ENCODE measurements at places on chromosomes 7 and 10. TPM values are rescaled to one million over a fixed set of nuclear protein-coding genes. Genes with fewer than 3 reads are reported as not detected.

Gene CEP55
- total RNA-seq = under 0.01 TPM

GRCh38 chr7:114196517-114196916 is 218.1 kb upstream of the FOXP2 start:
- DNase-seq = no peak

- DNase-seq = no peak
Measured at GRCh38 chr7:31885171-31885570, 185.0 kb downstream of the PDE1C start.

Gene AMPH
- total RNA-seq = 0.25 TPM

- no peak for DNase-seq
Measured at GRCh38 chr10:121129266-121129665, 278.1 kb downstream of the WDR11 start.

DNA sequence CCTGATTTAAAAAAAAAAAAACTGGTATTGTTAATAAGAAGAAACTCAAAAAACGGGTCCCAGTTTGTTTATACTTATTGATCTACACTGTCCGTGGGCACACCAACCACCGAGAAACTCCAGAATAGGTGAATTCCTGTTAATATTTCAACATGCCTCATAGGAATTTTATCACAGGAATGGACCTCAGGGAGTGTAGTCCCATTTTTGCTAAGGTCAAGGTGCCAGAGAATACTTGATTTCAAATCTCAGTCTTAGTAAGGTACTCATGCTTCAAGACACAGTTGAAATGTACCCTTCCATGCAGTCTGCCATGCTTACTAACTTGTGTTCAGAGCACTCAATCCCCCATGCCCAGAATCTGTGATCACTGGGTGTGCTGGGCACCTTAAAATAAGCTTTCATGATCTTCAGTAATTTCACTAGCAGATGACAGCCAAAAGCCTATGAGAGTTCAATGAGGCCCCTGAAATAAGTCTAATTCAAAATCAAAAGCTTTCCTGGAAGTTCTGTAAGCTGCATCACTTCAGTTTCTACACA is 385.7 kb downstream of the TNS3 start:
- no peak for DNase-seq

Gene CALCR
- total RNA-seq = 0.19 TPM

- DNase-seq = no peak
Measured at GRCh38 chr7:43785420-43785819, 26.9 kb downstream of the BLVRA start.

All from liver (tissue), 10 donors.